Right atrium auricular region (tissue), 2 donors: ENCODE measurements at places on chromosomes 13 and 19. TPM values are rescaled to one million over a fixed set of nuclear protein-coding genes. Genes with fewer than 3 reads are reported as not detected.

GRCh38 chr13:48761256-48761655, 107.5 kb downstream of the CYSLTR2 start:
- H3K36me3 ChIP-seq: no peaks in the 10 kb centered on the region
- no peaks in the 10 kb centered on the region for H3K27me3 ChIP-seq
- no peaks in the 10 kb centered on the region for H3K4me1 ChIP-seq
- DNase-seq: no peak
- H3K27ac ChIP-seq: no peak overlapping the region
- H3K4me3 ChIP-seq: no peak overlapping the region

- no peak overlapping the region for H3K4me3 ChIP-seq
- no peaks in the 10 kb centered on the region for H3K36me3 ChIP-seq
- H3K27ac ChIP-seq: peak overlapping the region; percentile 98
- H3K4me1 ChIP-seq: peaks cover 23% of the 10 kb centered on the region
These were observed 1.2 kb upstream of the RCBTB2 start for GRCh38 chr13:48533961-48534600.

TMEM190 gene
- total RNA-seq: not detected

GRCh38 chr13:75197803-75198202, 284.2 kb downstream of the TBC1D4 start:
- H3K4me3 ChIP-seq: no peak overlapping the region
- peaks cover 36% of the 10 kb centered on the region for H3K4me1 ChIP-seq
- H3K27me3 ChIP-seq: no peaks in the 10 kb centered on the region

GRCh38 chr19:1057176-1057855, 9.7 kb upstream of the ARHGAP45 start:
- no peaks in the 10 kb centered on the region for H3K4me1 ChIP-seq
- no peak overlapping the region for H3K4me3 ChIP-seq
- no peaks in the 10 kb centered on the region for H3K27me3 ChIP-seq
- H3K27ac ChIP-seq: no peak overlapping the region
- no peaks in the 10 kb centered on the region for H3K36me3 ChIP-seq
- no peak for DNase-seq

DNA sequence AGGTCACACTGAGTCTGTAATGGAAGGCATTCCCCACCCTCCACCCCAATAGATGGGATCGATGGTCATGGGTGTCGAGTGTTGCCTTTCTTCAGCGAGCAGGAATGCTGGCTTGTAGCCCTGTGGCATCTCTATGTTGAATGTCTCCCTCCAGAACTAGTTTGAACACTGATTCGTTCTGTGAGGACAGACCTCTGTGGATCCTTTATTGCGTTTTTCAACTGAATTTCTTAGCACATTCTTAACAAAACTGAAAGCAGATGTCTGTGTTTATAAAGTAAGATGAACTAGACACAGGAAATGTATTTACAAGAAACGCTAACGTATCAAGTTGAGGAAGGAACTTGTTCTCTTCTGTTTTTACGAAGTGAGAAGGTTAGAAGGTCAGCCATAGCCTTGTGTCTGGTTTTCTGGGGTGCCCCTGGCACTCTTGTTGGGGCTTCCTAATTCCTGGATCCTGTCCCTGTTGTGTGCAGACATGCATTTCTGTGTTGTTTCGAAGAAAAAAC, 36.8 kb upstream of the TM9SF2 start:
- H3K36me3 ChIP-seq: no peaks in the 10 kb centered on the region
- DNase-seq: no peak
- no peak overlapping the region for H3K4me3 ChIP-seq
- H3K4me1 ChIP-seq: no peaks in the 10 kb centered on the region
- no peak overlapping the region for H3K27ac ChIP-seq

- H3K27ac ChIP-seq: no peak overlapping the region
- H3K27me3 ChIP-seq: no peaks in the 10 kb centered on the region
- no peak for DNase-seq
- H3K4me1 ChIP-seq: no peaks in the 10 kb centered on the region
- H3K36me3 ChIP-seq: no peaks in the 10 kb centered on the region
These were observed 62.7 kb upstream of the PCDH17 start for GRCh38 chr13:57568865-57569264.

RNF225 gene
- not detected for total RNA-seq

GRCh38 chr13:91174886-91175501, 172.5 kb upstream of the MIR17HG start:
- H3K4me1 ChIP-seq: peaks cover 3% of the 10 kb centered on the region
- no peak for DNase-seq
- no peaks in the 10 kb centered on the region for H3K36me3 ChIP-seq
- H3K27me3 ChIP-seq: no peaks in the 10 kb centered on the region

KLK1 gene
- total RNA-seq: 0.51 TPM
